ENCODE measurements at places on chromosomes 5 and 9. TPM values are rescaled to one million over a fixed set of nuclear protein-coding genes. Genes with fewer than 3 reads are reported as not detected.
A peak's percentile ranks its signal among the peaks of the same experiment; 100 is the strongest.

- no peak for DNase-seq
Measured at GRCh38 chr9:88813638-88814209, 177.5 kb upstream of the S1PR3 start.

DNA sequence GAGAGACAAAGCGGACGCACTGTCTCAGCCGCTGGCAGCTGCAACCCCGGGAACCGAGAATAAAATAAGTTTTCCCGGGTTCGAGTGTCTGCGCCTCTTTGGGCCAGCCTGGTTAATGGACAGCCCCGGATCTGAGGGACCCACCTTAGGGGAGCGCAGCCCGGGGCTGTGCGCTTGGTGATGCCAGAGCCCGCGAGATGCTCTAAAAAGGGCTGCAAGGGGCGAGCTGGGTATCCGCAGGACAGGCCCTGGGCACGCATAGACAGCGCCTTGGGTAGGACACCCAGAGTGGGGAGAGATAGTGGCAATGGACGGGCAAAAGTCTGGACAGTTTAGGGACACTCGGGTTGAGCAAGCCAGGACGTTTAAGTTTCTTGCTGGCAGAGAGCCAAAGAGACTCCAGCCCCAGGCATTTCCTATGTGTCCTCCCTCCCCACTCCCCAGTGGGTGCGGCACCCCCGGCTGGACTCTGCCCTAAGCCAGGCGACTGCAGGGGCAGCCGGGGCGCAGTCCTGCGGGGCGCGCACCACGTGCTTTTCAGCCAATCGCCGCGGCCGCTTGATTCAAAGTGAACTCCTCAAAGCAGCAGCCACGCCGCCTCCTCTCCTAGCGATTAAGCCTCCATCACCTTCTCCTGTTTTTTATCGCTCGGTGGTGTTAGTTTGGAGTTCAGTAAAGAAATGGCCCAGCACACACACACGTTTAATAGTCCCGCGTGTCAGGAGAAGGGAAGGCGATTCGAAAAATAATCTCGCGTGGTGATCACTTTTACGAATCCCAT is 616 bp upstream of the ENC1 start:
- DNase-seq: peak; percentile 77

GRCh38 chr9:92607773-92608172 is 62.2 kb downstream of the IPPK start:
- DNase-seq: peak; percentile 26

DNA sequence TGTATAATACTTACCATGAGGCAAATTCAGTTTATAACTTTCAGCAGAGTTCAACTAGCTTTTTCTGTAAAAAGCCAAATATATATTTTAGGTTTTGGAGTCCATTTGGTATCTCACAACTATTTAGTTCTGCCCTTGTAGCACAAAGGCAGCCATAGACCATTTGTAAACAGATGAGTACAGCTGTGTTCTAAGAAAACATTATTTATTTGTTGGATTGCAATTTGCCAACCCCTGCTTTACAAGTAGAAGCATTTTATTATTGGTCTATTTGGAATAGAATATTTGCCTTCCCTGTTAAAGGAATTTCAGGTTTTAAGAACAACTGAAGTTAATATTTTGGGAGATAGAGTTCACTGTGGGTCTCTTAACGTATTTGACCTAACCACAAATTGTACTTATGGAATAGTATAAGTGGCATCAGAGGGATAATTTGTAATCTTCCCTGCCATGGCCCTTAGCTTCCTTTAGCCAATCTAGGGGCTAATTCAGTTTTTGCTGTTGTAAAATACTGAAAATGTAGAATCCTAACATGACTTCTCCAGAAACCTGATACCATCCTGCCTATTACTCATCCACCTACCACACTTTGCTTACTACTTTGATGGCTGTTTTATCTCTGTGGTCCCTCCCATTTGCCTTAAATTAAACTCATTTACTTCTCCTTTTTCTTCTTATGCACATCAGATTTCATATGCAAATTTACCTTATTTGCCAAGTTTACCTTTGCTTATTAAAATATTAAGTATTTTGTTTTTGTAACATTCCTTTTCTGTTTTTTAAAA is 109.2 kb downstream of the DMXL1 start:
- DNase-seq: no peak

GRCh38 chr5:27854243-27854852 is 816.0 kb upstream of the CDH9 start:
- DNase-seq: no peak

DNA sequence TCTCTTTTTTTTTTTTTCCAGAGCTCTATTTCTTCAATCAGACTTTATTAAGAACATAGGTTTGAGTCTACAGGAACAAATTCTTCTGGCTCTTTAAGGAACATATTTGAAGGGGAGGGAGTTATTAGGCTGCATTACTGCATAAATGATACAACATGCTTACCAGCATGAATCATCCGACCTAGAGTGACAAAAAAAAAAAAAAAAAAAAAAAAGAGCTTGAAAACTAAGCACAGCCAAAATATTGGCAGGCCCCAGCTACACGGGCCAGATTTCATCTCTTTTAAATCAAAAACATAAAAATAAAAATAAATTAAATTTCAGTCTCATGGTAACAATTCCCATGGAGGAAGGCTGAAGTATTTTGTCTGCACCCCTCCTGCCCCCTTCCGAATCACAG is 26.3 kb downstream of the MSX2 start:
- DNase-seq: no peak

Gene PCSK1
- 3.2 TPM for total RNA-seq

Gene HEMGN
- total RNA-seq: not detected

Gene TMEM252
- not detected for total RNA-seq

All from H1 (cell line).